Activated T-helper 1 cell treated with Interleukin-2 at 50 U/mL for 16 hours (primary cell): ENCODE measurements at places on chromosomes 3 and 15.

DNA sequence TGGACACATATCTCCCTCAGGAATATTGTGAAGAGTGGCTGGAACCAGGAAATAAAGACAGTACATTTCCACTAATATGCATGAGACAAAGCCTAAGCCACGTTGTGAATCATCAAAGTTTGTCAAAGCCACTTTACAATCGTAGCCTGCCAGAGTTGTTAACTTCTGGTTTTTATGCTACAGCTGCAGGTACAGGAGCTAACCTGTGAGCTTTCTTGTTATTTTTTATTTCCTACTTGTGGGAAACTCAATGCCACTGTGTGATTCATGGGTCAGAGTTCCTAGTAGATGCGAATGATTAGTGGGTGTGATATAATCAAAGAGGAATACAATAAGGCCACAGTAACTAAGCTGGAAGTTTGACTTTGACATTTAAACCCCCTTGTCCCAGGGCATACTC is 44.4 kb upstream of the TEX9 start:
- no peak for DNase-seq

- DNase-seq, result no peak
Observed at GRCh38 chr3:20575146-20575545, 389.1 kb upstream of the SGO1 start.

- no peak for DNase-seq
Observed at GRCh38 chr3:58207954-58208353, 2.8 kb downstream of the DNASE1L3 start.

GRCh38 chr15:77028451-77029165 is 33.7 kb downstream of the PSTPIP1 start:
- no peak for DNase-seq

DNA sequence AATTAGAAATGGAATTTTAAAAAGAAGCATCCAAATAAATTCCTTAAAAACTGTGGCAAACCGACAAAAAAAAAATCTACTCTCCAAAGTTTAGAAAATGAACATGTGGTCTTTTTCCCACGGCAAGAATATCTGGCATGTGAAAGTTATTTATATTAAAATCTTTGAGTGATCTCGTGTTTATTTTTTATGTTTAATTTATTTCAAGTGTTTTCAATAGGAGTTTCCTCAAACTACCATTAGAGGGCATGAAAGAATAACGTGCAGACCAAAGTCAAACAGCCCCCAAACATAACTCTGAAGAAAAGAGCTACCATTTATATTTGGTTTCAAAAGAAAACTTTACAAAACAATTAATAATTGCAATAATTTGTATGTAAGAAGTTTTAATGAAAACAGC is 286.4 kb downstream of the ZIC4 start:
- DNase-seq, result no peak

GRCh38 chr15:90599644-90600043 is 69.9 kb downstream of the CRTC3 start:
- DNase-seq, result no peak

GRCh38 chr15:61796056-61796455 is 264.2 kb downstream of the VPS13C start:
- DNase-seq, result no peak

- DNase-seq, result no peak
Observed at GRCh38 chr15:65068403-65068788, 605 bp upstream of the RASL12 start.

GRCh38 chr3:71062037-71062932 is 521.2 kb downstream of the FOXP1 start:
- DNase-seq, result no peak

DNA sequence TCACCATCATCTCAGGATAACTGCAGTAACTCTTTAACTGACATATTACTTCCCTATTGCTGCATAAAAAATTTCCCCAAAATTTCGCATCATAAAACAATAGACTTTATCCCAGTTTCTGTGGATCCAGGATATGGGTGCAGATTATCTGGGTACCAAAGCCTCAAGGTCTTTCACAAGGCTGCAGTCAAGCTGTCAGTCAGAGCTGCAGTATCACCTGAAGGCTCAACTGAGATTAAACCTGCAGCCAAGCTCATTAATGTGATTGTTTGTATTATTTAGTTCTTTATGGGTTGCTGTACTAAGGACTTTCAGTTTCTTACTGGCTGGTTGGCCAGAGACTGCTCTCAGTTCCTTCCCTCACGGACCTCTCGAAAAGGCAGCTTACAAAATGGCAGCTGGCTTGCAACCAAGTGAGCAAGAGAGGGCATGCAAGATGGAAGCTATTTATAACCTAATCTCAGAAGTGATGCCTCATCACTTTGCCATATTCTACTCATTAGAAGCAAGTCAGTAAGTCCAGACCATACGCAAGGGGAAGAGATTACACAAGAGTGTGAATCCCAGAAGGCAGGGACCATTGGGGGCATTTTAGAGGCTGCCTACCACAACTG is 54.9 kb downstream of the DCUN1D1 start:
- DNase-seq, result no peak

GRCh38 chr3:113532698-113533533 is 561 bp downstream of the SIDT1 start:
- DNase-seq, result peak; percentile 32

DNA sequence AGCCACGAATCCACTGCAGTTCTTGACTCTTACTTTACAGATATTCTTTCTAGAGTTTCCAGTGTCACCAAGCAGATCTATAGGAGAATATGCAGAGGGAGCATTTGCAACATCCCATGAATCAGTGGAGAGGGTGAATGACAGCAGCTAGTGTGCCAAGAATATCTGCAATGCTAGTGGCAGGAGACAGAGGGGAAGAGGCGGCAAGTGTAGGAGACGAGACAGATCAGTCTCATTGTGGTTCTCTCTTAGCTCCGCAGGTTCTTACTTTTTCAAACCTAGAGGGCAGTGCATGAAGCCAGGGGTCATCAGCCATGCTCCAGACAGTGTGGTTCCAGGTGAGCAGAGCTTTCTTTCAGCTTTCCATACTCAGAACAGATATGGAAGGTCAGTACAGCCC is 744 bp downstream of the ZNF619 start:
- DNase-seq, result no peak

GRCh38 chr3:65545429-65545828 is 493.3 kb downstream of the MAGI1 start:
- DNase-seq, result no peak

DNA sequence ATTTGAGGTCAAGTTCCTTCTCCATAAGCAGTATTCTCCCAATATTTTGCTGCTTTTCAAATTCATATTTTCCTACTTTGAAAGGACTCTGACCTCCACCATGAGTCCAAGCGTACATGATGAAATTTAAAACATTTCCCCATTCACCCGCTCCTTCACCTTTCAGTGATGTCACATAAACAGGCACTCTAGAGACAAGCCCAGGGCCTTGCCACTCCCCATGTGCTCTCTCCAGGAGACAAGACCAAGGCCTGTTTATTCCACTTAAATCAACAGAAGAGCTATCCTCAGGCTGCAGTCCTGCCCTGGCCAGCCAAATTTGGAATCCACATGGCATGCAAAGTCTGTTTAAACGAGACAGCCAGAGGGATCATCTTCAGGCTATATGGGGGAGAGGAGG is 161.5 kb downstream of the ARRDC4 start:
- DNase-seq, result no peak

GRCh38 chr3:15391007-15391406 is 36.3 kb downstream of the METTL6 start:
- DNase-seq, result no peak

GRCh38 chr3:156093964-156094363 is 26.4 kb upstream of the KCNAB1 start:
- no peak for DNase-seq

GRCh38 chr15:55132672-55133071 is 64.1 kb downstream of the RSL24D1 start:
- no peak for DNase-seq

DNA sequence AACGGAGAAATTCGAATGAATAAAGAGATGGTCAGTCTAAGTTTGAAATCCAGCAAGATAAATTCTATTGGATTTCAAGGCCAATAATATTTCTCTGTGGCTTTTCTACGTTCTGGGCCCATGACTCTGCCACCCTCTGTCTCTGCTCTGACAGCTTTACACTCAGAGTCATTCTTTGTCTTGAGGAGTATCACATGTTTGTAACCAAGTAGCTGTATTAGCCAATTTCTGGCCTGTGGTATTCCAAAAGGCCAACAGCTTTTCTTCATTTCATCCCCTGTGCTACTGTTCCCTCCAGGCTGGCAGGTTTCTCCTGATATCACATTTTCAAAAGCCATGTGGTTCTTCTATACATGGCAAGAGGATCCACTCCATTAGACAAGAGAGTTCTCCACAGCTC is 324.1 kb upstream of the CNTN4 start:
- DNase-seq, result no peak

DNA sequence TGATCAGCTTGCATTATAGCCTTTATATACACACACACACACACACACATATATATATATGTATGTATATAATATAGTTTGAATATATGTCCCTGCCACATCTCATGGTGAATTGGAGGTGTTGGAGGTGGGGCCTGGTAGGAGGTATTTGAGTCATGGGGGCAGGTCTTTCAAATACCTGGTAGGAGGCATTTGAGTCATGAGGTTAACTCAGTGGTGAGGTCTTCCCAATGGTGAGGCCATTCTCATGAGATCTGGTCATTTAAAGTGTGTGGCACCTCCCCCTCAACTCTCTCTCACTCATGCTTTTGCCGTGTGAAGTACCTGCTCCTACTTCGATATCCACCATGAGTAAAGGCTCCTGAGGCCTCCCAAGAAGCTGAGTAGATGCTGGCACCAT is 27.5 kb upstream of the FHIT start:
- DNase-seq, result no peak

GRCh38 chr3:100386437-100387074 is 14.3 kb downstream of the TOMM70 start:
- DNase-seq, result no peak

DNA sequence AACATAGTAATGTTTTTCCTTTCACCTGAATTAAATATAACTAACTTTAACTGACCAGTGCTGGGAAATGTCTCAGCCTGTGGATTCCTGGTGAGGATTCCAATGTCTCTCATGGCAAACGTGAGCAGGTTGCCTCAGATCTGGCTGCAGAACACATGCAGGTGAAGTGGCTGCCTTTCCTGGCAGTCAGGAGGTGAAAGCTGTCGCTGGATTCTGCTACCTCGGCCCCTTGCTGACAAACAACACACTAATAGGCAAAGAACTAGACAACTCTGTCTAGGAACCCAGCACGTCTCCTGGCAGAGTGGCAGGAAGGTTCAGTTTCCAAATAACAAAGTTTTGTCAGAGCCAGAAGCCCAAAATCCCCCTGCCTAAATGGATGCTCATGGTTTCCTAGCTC is 400.8 kb upstream of the PPP2R3A start:
- DNase-seq, result no peak

DNA sequence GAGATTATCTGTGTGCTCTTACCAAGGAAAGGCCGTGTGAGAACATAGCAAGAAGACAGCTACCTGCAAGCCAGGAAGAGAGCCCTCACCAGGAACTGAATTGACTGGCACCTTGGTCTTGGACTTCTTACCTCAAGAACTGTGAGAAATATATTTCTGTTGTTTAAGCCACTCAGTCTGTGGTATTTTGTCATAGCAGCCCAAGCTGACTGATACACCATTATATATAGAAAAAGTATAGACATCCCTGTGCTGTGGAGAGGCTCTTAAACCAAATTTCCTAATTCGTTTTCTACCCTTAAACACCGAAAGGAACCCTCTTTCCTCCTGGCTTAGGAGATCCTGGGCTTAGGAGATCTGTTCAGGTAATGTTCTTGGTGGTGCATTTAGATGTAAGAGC is 44.8 kb downstream of the CGNL1 start:
- DNase-seq, result no peak

GRCh38 chr3:151998744-151999143 is 125.3 kb downstream of the SUCNR1 start:
- DNase-seq, result no peak

DNA sequence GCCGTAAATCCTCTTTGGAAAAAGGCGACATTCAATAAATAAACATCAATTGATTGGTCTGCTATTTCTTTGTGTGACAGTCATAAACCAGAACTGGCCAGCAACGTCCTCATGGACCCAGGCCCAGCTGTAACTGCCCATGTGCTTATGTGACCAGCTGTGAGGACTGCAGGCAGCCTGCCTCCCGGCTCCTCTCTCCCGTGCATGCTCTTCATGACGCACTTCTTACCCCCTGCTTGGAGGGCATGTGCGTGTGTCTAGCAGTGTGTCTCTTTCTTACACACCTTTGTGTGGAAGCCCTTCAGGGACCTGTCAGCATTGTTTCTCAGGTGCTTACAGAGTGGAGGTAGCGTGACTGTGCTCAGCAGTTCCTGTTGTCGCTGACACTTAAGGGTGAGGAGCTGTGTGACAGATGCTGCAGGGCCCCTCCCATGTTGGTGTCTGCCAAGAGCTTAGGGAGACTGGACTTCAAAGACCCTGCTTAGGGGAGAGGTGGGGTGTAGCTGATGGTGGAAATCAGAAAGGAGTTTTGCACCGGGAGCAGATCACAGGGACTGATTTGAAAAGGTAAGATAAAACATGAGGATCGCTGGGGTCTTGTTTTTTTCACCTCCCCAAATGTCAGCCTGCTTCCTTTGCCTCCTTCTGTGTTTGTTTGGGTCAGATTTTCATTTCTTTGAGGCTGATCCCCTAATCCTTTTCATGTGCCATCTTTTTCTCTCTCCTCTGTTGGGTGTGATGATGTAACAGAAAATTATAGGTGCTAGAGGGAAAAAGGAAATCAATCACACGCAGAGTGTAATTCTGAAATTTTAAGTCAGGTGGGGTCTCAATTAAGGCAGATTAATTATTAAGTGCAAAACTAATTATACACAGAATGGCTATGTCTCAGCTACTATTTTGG is 2.1 kb downstream of the PODXL2 start:
- DNase-seq, result no peak

GRCh38 chr15:85600001-85600400 is 194.7 kb downstream of the KLHL25 start:
- no peak for DNase-seq

DNA sequence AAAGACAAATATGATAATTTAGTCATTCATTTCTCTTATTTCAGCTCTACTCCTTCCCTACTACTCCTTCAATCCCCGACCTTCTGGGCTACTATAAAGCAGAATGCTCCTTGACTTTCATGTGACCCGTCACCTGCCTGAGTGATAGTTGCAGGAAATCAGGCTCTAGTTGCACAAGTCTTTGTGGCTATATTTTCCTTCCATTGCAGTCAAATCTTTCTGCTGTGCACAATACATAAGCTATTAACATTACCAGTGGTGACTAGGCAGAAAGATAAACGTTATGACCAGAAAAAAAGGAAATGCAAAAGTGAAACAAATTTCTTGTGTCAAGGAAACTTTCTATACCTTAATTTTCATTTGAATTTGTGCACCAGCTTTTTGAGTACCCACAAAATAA is 2.3 kb downstream of the SUCNR1 start:
- DNase-seq, result no peak

DNA sequence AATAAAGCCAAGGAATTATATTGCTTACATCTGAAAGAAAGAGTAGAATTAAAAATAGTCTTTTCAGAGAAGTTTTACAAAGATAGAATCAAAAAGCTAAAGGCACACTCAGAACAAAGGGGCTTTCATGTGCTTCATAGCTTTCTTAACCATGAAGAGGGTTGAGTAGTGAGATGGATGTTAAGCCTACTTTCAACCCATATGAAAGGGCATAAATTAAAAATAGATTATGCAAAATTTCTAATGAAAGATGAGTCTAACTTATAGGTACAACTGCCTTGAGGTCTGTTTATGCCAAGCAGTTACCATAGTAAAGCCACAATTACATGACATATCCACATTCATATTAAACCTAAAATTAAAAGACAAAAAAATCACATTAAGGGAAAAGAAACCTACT is 223.3 kb upstream of the ARHGEF26 start:
- DNase-seq, result no peak

GRCh38 chr3:64895106-64895990 is 207.5 kb upstream of the ADAMTS9 start:
- no peak for DNase-seq
